NCI-H187 treated with DMSO at 0.1 percent for 48 hours (cell line): ENCODE measurements at places on chromosomes 7 and 10.

DNA sequence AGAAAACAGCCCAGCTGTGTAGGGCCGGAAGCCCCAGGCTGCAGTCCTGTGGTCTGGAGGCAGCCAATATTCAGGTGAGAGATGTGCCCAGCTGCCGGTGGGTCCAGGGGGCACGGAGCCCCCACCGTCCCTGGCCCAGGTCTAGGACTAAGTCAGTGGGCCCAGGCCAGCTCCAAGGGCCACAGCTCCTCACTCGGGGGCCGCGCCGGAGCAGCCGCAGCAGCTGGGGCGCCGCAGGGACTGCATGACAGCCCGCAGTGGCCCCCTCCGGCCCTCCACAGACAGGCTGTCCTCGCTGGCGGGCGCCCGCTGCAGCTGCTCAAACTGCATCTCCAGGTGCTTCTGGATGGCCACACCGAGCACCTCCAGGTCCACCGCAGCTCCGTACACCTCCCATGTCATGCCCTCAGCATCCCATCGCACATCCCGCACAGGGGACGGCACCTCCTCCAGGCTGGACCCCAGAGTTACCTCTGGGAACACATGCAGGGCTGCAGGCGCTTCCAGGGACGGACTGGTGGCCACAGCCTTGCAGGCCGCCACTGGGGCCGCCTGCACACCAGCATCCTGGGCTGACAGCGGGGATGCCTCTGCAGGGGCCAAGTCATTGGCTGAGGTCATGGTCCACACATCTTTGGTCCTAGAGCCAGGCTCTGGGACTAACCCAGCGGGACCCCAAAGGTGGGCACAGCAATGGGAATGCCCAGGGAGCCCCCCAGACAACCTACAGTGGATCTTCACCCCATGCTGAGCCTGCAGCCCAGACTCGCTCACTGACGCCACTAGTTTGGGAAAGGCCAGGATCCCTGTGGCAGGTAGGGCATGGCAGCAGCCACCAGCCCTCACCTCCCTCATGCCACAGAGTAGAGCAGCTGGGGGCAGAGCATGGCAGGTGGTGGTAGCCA is 7.0 kb downstream of the GPRIN2 start:
- DNase-seq: no peak

GRCh38 chr7:14807507-14807906 is 95.0 kb downstream of the DGKB start:
- DNase-seq: no peak

DNA sequence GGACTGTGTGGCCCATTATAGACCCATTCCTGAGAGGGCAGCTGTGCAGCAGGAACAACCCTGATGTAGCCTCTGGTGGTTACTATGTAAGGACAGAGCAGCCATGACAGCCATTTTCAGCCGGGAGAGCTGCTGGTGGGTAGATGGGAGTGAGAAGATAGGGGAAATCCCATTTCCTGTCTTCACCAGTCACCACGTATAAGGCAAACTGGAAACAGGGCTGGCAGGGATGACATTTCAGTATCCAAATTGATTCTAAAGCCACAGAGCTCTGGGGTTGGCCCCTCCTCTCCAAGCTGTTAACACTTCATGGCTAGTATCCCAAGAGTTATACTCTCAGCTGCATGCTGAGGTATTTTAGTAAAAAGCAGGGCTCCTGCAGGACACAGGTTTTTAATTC is 15.2 kb upstream of the FZD1 start:
- DNase-seq: no peak

- no peak for DNase-seq
Observed at GRCh38 chr10:80046629-80047441, 31.6 kb upstream of the TMEM254 start.
